Fibroblast of skin of right biceps (primary cell): ENCODE measurements at places on chromosomes 11 and 22.
A peak's percentile ranks its signal among the peaks of the same experiment; 100 is the strongest.

GRCh38 chr22:25153961-25154666, 45.5 kb upstream of the CRYBB3 start:
- no peak for DNase-seq

- no peak for DNase-seq
These were observed 46.0 kb upstream of the PPARA start for GRCh38 chr22:46104170-46104880.

DNA sequence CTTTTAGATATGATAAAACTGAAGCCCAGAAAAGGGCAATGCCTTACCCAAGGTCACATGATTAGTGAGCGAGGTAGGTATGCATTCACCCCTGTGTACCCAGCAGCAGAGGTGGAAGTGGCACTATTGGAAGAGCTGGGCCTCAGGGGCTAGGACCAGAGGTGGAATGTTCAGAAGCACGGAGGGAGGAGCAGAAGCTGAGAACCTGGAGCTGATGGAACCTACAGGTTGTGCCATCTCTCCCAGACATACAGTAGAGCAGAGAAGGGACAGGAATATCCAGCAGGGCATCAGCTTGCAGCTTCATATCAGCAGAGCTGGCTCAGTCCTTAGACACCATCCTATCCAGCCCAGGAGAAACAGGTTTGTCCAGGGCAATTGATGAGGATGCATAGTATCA, 14.6 kb upstream of the FCHSD2 start:
- no peak for DNase-seq

DNA sequence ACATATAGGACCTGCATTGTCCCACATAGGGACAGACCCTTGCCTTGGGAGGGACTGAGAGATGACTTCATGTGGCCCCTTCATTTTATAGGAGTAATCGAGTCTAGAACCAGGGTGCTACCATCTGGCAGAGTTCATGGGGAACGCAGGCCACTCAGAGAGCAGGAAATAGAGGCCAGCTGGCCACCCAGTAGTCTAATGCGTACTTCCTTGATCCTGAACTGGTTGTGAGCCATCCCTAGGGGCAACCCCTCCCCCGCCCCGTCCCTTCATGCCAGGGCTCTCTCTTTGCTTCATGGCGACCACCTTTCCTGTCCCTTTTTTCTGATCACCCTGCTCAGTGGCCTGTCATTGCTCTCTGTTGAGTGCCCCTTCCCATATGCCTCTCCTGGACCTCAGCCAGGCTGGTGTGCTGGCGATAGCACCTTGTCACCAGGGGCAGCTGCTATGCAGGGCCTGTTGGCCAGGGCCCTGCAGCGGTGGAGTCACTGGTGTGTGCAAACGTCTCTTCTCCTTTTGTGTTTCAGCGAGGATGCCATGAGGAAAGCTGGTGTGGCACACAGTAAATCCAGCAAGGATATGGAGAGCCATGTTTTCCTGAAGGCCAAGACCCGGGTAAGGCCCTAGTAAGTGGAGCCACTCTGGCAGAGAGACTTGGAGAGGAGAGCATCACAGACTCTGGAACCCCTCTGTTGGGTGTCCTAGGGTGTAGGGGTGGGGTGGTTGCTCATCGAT, 29.3 kb downstream of the MED15 start:
- no peak for DNase-seq

GRCh38 chr11:77801477-77801876, 19.0 kb downstream of the RSF1 start:
- DNase-seq = peak; percentile 12

GRCh38 chr11:8686325-8686724, 3.7 kb downstream of the RPL27A start:
- DNase-seq = no peak

- no peak for DNase-seq
These were observed 212 bp downstream of the HRAS start for GRCh38 chr11:535210-535518.

DNA sequence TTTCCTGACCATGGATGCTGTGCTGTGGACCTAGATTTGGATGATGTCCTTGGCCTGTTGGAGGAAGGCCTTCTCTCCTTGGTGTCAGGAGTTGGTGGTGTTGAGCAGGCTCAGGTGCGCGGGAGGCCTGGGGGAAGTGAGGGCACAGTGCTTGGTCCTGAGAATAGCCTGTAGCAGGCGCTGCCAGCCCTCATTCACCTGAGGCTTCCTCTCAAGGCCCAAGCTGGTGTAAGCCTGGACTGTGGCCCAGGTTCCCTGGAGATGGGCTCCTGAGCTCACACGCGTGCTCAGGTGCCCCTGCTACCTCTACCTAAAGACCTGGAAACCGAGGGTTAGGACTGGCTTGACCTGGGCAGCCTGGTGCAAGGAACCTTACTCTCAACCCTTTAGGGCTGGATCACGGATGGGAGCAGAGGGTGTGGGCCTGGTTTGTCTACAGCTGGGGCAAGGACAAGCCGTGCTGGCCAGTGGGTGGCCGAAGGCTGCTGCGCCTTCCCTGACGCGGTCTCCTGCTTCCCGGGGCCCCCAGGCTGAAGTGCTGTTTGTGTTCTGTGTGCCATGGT, 7.8 kb upstream of the GRAMD4 start:
- no peak for DNase-seq

DNA sequence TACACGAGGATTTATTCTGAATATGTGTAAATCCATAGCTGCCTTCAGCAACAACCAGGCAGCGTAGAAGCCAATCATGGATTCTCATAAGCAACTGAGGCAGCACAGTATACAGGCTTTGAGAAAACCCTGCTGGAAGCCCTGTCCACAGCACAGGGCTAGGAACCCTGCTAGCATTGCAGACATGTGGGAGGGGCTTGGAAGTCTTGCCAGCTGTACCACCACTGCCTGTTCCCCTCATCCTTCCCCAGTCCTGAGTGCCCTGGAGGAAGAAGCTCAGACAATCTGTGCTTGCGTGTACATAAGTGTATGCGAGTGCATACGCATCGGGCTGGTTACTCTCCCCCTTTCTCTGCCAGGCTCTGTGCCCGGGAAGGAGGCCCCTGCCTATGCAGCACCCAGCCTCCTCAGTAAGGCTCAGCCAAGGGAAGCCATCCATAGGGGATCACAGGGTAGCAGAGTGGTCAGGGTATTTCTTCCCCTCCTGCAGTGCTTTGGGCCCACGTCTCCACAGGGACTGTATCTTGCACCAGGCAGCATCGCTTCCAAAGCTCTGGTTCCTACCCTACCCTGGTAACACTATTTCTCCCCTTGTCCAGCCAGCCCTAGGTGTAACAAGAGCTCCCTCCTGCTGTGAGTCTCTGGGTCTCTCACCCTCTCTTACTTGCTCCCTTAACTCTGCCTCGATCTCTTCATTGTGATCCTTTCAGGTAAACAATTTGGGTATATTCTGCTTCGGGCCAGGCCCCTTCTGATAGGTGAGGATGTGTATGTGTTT, 90.5 kb downstream of the GALNT18 start:
- DNase-seq = no peak
